ENCODE measurements at places on chromosomes 11 and 22.

DNA sequence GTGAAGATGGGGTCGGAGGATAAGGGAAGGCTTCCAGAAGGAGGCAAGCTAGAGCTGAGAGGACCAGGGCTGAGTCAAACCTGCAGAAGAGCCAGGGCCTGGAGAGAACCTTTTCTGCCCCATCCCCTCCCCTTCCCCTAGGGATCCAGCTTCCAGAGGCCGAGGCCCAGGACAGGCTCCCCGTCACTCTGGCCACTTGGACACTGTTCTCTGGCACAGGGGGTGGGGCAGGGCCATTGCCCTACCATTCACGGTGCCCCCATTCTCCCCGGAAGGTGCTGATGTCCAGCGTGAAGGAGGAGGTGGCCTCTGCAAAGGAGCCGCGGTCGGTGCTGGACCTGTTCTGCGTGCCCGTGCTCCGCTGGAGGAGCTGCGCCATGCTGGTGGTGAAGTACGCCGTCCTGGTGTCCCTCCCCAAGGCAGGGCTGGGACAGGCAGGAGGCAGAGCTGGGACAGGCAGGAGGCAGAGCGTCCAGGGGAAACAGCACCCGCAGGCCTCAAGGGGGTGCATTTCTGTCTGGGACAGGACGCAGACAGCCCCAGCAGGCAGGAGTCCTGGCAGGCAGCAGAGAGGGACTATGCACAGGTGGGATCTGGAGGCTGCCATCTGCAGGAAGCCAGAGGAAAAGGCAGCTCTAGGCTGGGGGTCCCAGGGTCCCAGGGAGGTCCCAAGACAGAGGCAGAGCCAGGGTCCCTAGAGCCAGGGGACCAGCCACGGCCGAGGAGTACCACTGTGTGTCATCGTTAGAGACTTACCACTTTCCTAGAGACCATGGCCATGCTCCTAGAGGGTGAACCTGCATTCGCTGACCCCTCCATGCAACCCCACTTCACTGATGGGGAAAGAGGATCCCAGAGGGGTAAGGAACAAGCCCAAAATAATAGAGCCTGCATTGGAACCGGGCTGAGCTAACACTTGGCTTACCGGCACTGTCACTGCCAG lies 25.8 kb upstream of the SLC22A12 start:
- DNase-seq, result no peak

DNA sequence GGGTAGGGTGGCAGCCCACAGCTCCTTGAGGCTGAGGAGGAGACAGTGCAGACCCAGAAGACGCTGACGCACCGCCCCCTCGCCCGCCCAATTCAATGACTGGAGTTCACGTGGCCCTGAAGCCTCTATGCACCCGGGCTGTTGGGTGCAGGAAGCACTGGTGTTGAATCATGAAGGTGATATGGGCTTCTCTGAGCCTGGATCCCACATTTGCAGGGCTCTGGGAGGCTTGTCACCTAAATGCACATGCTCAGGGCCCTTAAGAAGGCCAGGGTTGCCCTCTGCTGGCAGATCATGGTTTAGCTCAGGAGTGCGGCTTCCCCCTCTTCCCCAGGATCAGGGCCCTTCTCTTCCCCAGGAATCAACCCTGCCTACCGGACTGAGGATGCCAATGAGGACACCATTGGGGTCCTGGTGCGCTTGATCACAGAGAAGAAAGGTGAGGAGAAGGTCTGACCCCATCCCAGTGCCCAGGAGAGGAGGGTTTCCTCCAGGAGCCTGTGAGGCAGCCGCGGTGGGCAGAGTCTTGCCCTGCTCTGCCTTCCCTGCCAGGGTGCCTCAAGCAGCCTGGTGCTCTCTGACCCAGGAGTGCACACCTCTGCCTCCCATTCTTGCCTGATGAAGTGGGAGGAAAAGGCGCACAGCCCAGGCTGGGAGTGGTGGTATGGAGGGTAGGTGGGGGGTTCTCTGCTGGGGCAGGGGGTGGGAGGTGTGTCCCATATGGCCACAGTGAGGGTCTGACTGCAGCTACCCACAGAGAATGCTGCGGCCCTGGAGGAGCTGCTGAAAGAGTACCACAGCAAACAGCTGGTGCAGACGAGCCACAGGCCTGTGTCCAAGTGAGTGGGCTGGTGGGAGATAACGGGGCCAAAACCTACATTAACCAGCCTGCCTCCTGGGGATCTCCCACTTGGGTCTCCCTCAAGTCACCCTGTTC lies 17.5 kb downstream of the RELT start:
- DNase-seq, result peak; percentile 96

DNA sequence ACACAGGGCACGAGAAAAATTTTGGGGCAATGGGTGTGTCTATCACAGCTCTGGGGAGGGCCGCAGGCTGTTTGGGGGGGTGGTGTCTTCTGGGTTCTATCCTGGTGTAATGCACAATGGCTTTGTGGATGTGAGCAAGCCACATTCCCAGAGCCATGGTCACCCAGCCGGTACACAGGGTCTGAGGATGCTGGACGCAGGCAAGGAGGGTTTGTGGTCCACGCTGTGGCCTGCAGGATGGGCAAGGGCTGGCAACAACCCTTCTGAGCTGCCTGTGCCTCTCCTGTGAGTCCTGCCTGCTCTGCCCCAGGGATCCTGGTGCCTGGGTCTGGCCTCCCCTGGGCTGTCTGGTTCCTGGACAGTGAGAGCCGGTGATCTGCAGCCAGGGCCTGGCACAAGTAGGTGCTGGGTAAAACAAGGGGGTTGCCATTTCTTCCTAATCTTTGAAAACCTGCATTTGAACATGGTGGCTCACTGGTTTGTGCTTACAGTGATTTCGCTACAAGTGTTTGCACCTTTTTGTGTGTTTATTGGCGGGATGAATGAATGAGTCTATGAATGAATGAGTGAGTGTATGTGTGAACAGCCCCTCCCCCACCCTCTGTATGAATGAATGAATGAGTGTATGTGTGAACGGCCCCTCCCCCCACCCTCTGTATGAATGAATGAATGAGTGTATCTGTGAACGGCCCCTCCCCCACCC lies 4.4 kb upstream of the MRPL23 start:
- no peak for DNase-seq

- no peak for DNase-seq
Observed at GRCh38 chr11:58466293-58466692, 24.3 kb upstream of the OR5B12 start.

- DNase-seq, result no peak
Observed at GRCh38 chr11:44852159-44852747, 98.4 kb downstream of the TP53I11 start.

DNA sequence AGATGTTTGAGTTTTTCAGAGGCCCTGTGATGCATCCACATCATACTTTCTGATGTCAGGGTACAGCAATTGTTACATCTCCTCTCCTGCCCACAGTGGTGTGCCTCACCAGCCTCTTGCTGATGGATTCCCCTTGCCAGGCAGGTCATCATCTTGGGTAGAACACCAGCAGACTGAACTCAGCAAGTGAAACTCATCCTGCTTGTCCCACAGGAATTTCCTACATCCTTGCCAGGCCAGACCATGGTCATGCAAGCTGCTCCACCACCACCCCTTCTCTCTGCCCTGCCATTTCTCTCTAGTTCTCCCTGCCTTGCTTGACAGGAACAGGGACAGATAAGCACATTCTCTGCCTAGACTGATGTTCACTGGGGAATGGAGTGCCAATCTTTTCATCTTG lies 85.9 kb downstream of the PAX6 start:
- no peak for DNase-seq
